Activated CD8-positive, alpha-beta memory T cell treated with anti-CD3 and anti-CD28 coated beads, Interleukin-2, amount 50 U/mL, for 48 hours (primary cell): ENCODE measurements at places on chromosomes 2 and 18.
A peak's percentile ranks its signal among the peaks of the same experiment; 100 is the strongest.

DNA sequence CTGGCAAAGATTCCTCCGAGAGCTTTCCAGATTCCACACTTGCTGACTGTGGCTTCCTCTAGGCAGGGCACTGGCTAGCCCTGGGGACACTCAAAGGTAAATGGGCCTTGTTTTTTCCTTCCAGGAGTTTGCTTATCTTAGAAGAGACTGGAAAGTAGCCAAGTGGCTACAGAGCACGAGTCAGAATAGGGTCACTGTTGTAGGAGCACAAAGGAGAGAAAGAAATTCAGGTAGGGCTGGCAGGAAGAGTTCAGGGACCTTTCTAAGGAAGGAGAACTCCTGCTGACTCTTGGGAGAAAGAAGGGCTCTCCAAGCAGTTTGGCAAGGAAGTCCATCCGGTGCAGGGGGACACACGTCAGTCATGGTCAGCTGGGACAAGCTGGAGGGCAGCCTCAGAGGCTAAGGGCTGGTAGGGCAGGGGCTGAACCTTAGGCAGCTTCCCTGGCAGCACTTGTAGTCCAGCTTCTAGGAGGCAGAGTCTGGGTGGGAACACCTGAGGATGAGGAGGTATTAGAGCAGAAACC, 39.5 kb downstream of the NIFK start:
- peak; percentile 52 for DNase-seq

- DNase-seq, result no peak
Observed at GRCh38 chr2:221541131-221541735, 30.9 kb downstream of the EPHA4 start.

- no peak for DNase-seq
Observed at GRCh38 chr18:45753286-45753685, 29.3 kb downstream of the SLC14A1 start.

GRCh38 chr18:31454066-31454708, 6.6 kb downstream of the DSG3 start:
- DNase-seq, result no peak

DNA sequence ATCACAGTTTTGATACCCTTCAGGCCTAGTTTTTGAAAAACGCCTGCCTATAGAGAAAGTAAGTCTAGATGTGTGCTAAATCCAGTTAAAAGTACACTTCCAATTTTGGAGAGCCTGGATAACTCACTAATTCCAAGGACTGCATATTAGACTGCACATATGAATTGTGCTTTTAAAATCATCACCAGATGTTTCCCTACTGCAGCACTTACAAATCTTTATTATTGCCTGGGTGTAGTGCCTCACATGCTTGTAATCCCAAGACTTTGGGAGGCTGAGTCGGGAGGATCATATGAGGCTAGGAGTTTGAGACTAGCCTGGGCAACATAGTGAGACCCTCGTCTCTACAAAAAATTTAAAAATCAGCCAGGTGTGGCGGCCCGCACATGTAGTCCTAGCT, 35.9 kb upstream of the HTR2B start:
- DNase-seq, result no peak

- DNase-seq, result no peak
Observed at GRCh38 chr2:42693013-42693615, 70.8 kb downstream of the OXER1 start.

- peak; percentile 74 for DNase-seq
Observed at GRCh38 chr2:136008205-136008865, 22.9 kb upstream of the DARS1 start.

- no peak for DNase-seq
Observed at GRCh38 chr2:17996978-17997377, 118.5 kb downstream of the KCNS3 start.

- no peak for DNase-seq
Observed at GRCh38 chr2:47645246-47645645, 137.7 kb upstream of the MSH6 start.

- no peak for DNase-seq
Observed at GRCh38 chr18:48780913-48781162, 169.9 kb downstream of the SMAD7 start.

GRCh38 chr2:135925571-135925970, 49.3 kb upstream of the MCM6 start:
- DNase-seq, result no peak

GRCh38 chr2:130936451-130936850, 99.7 kb downstream of the ARHGEF4 start:
- no peak for DNase-seq

DNA sequence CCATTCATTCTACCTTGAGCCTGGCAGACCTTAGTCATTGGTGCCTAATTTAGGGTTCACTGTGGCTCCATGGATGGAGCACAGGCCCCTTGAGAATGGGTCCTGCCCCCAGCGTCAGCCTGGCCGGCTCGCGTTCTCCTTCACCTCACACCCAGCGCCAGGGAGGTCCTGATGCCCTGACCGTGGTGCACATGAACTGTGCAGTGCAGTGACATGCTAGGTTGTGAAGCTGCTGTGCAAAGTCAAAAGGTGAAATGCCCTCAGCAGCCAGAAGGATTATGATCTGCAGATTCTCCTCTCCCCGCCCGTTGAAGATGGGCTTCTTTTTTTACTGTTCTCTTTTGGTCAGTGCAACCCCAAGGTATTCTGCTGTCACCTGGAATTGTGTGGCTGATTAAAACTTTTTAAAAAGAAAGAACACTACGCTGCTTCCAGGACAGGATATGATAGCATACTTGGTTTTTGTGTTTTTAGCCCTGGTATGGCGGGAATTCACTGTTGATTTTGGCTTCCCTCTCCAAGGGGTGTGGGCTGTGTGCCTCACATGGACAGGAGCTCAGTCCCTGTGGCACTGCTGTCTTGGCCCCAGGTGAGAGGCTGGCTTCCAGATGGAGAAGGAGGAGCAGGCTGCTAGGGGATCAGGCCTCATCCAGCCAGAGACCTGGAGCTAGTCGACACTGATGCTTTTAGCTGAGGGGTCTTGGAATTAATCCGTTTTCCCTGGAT, 49.4 kb upstream of the MCFD2 start:
- DNase-seq, result no peak

- DNase-seq, result no peak
Observed at GRCh38 chr2:118923371-118923770, 18.6 kb upstream of the MARCO start.

- DNase-seq, result no peak
Observed at GRCh38 chr2:137182071-137182470, 416.7 kb downstream of the THSD7B start.

- DNase-seq, result no peak
Observed at GRCh38 chr2:1407950-1408675, 5.2 kb upstream of the TPO start.

DNA sequence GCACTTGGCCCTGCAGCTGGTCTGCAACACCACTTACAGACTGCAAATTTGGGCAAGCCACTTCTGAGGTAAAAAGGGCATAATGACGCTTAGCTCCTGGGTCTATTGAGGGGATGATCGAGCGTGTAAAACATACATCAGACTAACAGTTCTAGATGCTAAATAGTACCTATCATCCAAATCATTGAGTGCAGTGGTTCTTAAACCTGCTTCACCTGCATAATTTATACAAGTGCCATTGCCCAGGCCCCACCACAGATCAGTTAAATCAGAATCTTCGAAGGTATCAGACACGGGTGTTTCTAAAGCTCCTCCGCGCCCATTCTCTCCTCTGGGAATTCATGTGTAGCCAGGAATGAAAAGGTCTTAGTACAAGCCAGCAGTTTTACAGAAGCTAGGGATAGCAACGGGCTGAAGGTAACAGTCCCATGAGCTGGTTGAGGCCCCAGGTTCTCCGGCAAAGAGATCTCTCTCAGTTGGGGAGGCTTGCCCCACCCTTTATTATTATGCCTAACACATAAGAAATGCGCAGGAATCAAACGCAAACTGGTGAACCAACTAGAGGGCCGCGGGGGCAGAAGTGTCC, 737 bp upstream of the RNF181 start:
- DNase-seq, result no peak

GRCh38 chr2:141331127-141331526, 799.7 kb downstream of the LRP1B start:
- DNase-seq, result no peak

DNA sequence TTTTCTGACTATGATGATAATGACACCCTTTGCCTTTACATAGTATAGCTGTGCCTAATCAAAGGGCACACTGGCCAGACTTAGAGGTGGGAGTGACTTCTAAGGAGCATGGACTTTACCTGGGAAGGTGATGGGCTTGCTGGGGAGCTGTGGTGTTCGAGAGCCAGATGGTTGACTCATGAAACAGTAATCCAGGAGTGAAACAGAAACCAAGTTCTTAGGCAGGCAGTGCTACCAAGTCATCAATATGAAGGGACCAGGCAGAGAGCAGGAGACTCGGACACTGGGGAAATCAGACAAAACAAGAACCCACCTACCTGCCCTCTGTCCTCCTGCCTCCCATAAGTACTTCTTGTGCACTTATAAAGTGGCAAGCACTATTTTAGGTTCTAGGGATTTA, 430.4 kb downstream of the DLGAP1 start:
- DNase-seq, result no peak

GRCh38 chr18:13387855-13388548, 169.4 kb downstream of the LDLRAD4 start:
- peak; percentile 37 for DNase-seq

DNA sequence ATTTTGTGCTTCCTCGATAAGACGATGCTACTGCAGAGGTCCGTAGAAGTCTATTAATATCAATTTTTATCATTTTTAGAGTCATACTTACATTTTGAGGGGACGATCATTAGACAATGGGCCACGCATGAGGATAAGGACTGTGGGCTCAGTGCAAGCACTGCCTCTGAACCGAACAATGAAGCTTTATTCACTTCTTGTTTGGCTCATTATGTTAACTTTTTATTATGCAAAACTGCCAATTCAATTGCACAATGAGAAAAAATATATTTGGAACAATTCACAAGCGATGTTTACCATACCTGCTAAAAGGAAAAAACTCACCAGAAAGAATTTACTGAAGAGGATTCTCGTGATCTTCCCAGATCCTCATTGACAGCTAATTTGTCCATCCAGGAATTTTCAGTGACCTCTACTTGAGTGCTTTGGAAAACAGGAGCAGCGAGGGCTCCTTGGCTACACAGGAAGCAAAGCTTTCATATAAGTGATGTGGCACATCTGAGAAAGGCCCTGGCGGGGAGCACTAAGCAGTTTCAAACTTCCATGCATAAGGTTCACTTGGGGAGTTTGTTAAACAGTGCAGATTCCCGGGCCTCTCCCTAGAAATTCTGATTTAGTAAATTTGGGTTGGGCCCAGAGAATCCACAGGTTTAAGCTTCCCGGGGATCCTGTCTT, 13.3 kb upstream of the CAPN13 start:
- DNase-seq, result no peak

DNA sequence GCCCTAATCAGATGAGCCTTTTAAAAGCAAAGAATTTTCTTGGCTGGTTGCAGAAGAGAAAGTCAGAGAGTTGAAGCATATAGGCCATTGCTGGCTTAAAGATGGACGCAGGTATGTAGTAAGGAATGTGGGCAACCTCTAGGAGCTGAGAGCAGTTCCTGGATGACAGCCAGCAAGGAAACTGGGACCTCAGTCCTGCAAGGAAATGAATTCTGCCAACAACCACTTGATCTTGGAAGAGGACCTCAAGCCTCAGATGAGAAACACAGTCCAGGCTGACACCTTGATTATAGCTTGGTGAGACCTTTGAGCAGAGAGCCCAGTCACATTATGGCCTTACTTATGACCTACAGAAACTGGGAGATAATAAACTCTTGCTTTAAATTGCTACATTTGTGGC, 15.7 kb downstream of the PHOSPHO2 start:
- no peak for DNase-seq

DNA sequence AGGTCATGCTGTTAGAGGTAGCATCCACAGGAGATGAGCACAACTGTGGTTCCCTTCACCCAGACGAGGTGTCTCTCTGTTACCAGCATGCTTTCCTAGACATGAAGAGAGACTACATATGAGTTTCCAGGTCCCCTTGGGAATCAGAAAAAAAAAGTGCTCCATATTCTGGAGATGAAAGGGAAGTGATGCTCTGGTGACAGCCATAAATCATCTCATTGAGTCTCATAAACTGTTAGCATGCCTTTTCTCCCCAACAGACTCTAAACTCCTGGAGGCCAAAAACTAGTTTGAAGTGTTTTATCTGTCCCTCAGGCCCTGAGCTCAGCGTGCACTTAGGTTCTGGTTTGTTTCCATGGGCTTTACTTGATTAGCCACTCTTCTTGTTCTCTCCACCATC, 124.6 kb upstream of the CREB1 start:
- no peak for DNase-seq
